ENCODE measurements at places on chromosomes 1 and 21.
A peak's percentile ranks its signal among the peaks of the same experiment; 100 is the strongest.

DNA sequence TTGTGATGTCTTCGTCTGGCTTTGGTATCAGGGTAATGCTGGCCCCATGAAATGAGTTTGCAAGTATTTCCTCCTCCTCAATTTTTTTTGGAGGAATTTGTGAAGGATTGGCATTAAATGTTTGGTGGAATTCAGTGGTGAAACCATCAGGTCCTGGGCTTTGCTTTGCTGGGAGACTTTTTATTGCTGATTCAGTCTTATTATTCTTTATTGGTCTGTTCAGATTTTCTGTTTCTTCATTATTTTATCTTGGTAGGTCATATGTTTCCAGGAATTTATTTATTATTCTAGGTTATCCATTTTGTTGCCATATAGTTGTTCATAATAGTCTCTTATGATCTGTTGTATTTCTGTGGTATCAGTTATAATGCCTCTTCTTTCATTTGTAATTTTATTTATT lies 126.7 kb downstream of the RABGAP1L start:
- DNase-seq = no peak

DNA sequence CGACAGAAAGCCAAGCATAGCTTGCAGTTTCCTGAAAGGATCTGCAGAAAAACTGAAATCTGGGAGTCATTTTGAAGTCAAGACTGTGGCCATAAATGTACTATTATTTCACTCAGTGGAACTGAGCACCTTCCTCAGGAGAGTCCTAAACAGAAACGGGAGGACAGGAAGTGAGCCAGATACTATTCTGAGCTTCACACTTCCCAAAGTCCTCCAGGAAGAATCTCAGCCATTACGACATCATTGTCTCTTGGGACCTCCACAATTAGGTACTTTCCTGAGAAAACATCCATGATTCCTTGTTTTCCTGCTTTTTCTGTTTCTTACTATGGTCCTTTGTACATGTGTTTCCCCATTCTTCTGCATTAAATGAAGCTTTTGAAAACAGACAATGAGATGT lies 299.2 kb upstream of the USP25 start:
- DNase-seq = no peak

DNA sequence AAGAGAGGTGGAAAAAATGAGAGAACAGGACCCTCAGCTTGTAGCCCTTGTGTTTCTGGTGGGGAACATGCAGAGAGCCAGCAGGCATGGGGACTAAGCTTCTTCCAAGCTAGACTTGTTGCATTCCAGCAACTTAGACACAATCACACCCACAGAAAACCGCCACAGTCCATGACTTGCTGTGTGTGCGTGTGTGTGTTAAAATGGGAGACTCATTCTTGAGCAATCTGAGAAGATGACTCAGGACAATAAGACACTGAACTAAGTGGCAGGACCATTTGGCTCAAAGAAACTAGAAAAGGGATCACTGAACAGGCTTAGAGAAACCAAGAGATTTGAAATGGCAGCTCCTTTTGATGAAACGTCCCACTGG lies 78.0 kb downstream of the HLX start:
- no peak for DNase-seq

DNA sequence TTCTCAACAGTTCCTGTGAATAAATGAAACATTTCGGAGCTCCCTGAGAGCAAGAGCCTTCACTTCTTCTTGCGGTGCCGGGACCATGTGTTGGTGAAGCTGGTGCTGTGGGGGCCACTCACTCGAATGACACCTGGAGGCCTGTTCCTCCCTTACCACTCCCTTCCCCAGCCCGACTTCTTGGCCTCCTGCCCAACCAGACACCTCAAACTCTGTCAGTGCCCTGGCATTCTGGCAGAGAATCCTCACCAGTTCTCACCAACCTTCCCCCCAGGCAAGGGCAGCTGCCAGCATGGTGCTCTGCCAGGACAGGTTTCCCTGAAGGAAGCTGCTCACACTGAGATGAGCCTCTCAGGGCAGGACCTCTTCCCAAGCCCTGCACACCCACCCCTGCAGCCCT lies 68.3 kb downstream of the MPZL1 start:
- DNase-seq = no peak

- DNase-seq = peak; percentile 50
Measured at GRCh38 chr1:99481391-99481996, 164.4 kb upstream of the PALMD start.

GRCh38 chr1:47794081-47794480 lies 203.1 kb downstream of the TRABD2B start:
- no peak for DNase-seq

DNA sequence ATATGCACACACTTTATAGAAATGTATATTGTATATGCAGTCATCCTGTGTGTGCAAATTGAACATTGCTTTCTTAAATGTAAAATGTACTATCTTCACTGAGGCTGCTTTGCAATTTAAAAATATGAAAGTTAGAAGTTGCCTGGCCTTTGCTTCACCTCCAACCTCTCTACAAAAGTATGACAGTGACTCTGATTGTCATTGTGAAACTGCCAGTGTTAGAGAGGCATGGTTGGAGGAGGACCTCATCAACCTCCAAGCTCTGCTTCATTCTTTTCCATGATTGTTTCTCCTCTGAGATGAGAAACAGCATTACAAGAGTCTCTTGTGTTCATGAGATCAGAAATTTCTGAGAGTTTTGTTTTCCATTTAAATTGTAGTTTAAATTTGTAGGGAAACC lies 185.5 kb downstream of the ZC3H11B start:
- no peak for DNase-seq

DNA sequence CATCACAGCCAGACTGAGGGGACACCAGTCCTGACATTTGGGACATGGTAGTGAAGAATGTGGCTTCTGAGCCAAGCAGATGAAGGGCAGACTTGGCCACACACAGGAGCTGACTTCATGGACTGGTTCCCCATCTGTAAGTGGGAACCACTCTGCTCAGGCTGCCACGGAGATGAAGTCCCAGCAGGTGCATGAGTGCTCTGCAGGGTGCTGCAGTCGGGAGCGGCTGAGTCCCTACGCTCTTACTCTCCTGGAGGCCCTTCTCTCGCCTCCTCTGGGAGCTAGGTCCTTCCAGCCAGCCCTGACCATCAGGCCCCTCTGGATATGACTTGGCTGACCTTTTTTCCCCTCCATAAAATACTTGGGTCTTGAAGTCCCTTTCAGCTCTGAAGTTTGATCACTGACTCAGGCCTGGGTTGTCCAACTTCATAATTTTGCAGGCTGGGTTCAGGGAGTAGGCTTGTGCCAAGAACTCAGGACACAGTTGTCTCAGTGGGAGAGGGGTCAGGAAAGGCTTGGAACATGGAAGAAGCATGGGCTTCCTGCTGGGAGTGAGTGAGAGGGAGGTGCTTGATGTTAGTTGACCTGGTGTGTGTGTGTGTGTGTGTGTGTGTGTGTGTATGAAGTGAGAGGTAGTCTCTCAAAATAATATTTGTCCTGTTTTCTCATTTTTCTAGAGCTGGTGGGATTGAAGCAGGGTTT lies 21.0 kb upstream of the EPS8L3 start:
- DNase-seq = no peak

DNA sequence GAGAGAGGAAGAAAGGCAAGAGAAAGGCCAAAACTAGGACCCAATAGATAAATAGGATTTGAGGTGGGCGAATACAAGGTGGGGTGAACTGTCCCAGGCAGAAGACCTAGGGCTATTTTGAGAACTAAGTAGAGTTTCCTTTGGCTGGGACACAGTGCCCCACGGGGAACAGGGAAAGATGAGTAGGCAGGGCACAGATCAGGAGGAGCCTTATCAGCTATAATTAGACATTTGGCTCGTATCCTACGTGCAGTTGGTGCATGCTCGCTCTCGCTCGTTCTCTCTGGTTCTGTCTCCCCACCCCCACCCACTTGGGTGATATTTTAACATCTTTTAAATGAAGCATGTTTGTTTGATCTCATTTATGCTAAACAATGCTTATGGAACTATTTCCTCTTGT lies 235.0 kb upstream of the JUN start:
- no peak for DNase-seq

DNA sequence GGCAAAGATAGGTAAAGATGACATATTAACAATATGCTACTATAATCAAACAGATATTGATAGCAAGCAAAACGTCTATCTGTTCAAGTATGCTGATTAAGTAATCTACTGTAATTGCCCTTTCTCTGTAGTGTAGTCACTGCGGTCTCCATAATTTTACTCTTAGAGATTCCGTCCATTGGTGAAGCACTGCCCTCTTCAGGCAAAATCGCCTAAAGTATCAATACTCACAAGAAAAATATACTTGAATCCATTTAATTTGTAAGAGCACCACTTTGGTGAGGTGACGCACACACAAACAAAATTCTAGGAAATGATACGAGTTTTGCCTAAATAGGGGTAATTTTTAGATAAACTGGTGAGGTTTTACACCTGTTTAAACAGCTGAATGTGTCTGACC lies 434.6 kb upstream of the CHRM3 start:
- DNase-seq = no peak

GRCh38 chr1:228798035-228798434 lies 62.8 kb downstream of the RHOU start:
- no peak for DNase-seq

DNA sequence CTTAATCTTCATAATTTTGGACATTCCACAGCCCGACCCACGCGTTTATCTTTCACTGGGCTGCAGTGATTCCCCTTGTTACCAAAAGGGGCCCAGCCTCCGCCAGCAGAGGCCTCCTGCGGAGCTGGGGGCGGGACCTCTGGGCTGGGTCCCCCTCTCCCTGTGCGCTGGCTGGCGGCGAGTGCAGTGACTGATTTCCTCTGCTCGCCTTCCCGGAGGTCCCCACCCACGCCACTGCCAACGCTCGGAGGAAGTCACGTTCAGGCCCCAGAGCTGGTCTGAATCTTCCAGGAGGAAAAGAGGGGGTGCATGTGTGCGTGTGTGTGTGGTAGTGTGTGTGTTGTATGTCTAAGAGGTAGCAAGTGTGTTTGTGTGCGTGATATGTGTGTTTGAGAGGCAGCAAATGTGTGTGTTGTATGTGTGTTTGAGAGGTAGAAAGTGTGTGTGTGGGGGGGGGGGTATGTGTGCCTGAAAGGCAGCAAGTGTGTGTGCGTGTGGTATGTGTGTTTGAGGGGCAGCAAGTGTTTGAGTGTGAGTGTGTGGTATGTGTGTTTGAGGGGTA lies 35.0 kb upstream of the JAK1 start:
- DNase-seq = no peak

DNA sequence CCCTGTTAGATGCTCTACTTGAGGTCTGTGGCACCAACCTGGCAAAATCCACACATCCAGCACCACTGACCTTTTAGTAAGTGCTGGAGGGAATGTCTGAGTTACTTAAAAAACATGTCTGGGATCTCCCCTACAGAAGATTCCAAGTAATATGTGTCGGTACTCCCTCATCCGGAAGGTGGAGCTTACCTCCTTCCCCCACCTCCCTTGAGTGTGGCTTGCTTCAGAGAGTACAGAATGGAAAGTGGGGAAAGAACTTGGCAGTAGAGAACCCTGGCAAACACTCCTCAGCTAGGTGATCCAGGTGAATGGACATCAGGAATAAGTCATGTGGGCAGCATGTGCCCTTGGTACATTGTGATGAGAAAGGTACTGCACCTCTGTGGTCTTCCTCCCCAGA lies 49.0 kb upstream of the BCAR3 start:
- DNase-seq = no peak

DNA sequence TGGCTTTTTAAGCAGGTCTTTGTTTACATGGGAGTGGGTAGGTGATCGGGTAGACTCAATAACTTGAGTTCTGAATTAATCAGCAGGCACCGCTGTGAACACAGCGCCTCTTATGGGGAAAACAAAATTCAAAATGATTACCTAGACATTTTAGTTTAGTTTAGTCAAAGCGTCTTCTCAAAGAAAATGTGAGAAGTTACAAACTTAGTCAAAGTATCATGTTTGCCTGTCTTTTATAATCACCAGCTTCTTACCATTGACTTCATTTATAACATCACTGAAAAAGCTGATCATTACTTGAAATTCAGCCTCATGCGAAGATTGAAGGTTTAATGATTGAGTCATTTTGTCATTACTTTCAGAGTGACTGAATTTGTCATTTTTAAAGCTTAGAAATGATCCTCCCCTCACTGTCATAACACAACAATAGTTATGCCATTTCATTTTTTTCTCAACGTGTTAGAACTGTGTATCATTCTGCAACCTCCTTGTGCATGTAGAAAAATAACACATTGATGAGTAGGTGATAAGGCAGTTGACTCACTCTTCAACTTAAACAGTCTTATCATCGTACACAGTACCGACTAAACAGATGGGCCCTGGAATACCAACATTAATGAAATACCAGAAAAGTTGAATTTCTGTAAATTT lies 188.5 kb downstream of the NFIA start:
- no peak for DNase-seq

DNA sequence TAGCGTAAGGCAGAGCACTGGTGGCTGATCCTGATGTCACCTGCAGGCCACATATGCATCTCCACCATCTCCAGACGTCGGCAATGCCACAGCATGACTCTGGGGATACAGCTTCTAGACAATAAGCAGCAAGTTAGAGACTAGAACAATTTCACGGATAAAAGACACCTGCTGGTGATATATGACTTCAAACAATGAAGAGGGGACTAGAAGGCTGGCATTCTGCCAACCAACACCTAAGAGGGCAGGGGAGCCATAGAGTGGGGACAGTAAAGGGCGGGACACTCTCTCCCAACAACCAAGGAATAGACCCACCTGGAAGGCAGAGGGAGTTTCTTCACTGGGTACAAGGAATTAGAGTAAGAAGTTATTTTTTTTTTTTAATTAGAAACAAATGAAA lies 126.7 kb downstream of the SIM2 start:
- no peak for DNase-seq

- DNase-seq = no peak
Measured at GRCh38 chr1:225765982-225766674, 11.5 kb upstream of the SRP9 start.

DNA sequence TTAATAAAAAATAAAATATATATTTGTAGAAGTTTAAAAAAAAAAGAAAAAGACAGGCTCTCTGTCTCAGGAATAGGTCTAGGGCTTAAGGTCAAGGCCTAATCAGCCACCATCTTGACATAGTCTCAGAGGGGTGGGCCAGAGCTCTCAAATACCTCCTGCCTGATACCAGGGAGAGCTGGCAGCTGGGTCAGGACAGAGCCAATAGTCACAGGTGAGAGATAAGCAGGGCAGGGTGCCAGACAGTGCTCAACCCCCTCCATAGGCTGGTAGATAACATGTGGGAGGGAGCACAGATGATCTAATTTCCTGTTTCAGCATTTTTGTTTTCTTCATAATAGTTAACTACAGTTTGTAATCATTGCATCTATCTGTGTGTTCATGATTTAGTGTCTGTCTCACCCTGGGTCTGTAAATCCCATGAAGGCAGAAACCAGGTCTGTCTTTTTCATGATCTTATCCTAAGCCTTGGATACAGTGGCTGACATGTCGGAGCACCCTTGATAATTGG lies 152.0 kb upstream of the GRIK3 start:
- DNase-seq = no peak

Data from DMS79 (cell line).